ENCODE measurements at places on chromosomes 6 and 20.

DNA sequence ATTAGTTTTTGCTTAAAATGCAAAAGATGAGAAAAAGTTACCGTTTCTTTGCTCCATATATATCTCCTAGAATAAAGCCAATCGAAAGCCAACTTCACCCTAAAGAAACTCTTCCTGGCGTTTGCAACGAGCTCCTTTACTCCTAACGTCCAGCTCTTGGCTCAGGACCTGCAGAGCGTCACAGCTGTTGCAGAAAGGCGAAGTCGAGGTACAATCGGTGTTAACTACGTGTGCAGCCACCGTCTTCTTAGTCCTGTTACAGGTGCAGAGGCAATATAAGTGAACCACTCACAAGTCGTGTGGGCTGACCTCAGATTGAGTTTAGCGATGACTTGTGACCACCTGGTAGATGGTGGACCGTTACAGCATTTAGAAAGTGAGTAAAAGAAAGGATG, 113.1 kb downstream of the TRIM27 start:
- no peak for DNase-seq

DNA sequence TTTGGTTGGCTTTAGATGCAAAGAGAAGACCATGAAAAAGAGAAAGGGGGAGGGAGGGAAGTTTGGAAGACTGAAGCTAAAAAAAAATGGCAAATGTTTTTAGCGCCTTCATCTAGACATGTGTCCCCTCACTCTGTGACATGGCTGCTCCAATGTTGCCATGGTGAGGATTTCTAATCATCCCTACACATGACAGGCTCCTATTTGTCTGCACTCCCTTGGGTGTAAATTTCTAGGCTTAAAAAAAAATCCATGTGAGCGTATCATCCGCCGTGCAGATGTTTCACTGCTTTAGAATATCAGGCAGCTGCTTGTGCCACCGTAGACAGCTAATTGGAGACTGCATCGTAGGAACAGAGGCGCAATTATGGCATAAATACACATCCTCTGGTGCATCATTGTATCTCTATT, 761.1 kb upstream of the MMS22L start:
- no peak for DNase-seq

- no peak for DNase-seq
Observed at GRCh38 chr20:51542571-51543421, at the start of gene NFATC2. Gene NFATC2 (minus strand): TSS chr20:51542719. CDS start chr20:51542499, 220 bp downstream.

DNA sequence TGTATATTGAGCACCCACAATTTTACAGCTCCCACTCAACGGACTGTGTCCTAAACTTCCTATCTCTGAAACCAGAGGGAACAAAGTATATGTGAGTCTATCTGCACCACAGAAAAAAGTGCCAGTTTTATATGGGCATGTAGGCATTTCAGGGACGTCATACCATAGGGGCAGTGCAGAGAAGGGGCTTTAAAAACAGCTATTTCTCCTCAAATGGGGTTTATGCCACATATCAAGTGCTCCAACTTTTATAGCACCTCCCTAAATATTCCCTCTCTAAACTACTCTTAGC, 28.9 kb upstream of the ASF1A start:
- DNase-seq = peak; percentile 56

GRCh38 chr20:6709910-6710595, 57.4 kb upstream of the BMP2 start:
- no peak for DNase-seq

DNA sequence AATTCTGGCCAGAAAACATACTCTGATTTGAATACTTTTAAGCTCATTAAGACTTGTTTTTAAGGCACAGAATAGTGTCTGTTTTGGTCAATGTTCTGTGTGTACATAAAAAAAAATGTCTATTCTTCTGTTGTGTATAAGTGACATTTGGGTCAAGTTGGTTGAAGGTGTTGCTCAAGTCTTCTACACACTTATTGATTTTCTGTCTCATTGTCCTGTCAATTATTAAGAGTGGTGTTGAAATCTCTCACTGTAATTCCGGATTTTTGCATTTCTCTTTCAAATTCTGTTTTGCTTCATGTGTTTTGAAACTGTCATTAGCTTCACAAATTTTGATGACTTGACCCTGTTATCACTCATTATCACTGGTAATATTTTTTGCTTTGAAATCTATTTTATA, 37.5 kb upstream of the EPM2A start:
- no peak for DNase-seq

GRCh38 chr20:7637184-7637583, 303.1 kb downstream of the HAO1 start:
- DNase-seq = no peak

DNA sequence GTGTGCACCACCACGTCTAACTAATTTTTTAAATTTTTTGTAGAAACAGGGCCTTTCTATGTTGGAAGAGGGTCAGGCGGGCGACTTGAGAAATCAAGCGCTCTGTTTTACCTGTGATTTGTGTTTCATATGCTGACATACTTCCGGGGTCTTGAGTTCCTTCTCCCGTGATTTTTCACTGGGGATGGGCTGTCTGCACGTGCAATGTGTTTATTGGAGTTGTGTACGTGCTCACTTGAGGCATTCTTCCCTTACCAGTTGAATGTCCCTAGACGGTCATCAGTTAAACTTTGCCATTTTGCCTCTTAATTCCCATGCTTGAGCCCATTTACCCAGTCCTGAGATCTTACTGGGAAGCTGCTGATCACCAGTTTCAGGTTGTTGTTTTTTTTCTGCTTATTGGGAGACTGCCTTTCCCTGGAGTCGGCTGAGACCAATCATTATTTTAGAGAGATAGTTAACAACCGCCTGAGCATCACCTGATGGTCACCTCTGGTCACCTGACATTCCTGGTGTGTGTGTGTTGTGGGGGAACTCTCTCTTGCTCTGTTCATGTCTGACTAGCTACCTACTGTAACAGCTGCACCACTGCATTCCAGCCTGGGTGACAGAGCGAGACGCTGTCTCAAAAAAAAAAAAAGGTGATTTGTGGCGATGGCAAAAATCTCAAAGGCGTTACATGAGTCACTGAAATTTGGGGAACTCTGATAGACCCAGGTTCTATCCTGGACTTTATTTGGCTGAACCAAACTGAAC, 34.8 kb upstream of the NCOA3 start:
- no peak for DNase-seq
